ENCODE measurements at places on chromosomes 5 and 9.

GRCh38 chr5:53001541-53001940 lies 12.4 kb downstream of the ITGA2 start:
- no peak for DNase-seq

GRCh38 chr5:675871-676698 lies 17.1 kb downstream of the TPPP start:
- DNase-seq = no peak

- peak; percentile 73 for DNase-seq
Measured at GRCh38 chr9:112074250-112075008, 100.7 kb downstream of the SUSD1 start.

DNA sequence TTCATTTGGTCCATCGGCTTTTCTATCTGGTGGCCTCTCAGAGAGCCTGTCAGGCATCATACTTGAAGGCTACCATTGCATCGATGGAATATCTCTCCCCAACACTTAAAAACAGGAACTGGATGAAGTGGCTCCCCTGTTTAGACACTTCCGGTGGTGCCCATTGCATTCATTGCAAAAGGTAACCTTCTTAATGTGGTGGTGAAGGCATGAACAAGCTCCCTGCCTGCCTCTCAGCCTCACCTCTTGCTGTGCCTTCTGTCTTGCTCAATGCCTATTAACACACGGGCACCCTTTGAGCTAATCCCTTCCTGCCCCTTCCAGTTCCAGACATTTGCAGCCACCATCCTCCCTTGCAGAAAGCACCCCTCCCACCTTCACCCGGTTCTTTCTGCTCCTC lies 233.1 kb upstream of the MSX2 start:
- DNase-seq = no peak

DNA sequence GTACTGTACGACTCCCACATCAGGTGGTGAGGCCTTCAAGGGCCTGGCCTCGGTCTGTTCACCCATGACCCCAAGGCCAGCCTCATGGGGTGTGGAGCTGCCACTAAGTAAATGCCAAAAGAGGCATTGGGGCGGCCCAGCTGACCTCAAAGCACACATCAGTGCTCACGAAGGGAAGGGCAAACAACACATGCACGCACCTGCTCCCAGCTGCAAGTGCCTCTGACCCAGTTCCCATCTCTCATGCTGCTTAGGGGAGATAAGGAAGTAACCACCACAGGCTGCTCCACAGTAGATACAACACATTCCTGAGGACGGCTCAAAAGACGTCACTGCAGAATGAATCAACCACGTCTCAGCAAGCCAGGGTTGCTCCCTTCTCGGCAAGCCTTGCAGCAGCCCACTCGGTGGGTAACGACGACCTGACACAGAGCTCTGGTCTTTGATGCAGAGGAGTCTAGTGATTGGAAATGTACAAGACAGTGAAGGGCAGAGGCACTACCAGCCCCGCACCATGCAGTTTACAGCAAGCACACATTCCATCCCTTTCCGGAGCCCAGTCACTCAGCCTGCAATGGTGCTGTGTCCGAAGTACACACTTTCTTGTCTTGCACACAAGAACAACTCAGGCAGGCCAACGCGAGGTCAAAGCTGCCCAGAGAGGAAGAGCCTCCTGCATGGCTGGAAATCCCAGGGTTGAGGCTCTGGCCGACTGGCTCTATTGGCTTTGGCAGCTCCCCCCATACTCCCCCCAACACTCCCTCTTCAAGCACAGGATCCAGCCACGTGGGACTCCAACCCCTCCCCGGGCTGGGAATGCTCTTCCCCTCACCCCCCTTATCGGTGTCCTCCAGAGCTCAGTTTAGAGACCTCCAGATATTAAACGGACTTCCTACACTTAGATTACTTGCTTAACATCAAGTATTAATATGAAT lies 31.8 kb downstream of the FABP6 start:
- DNase-seq = no peak

DNA sequence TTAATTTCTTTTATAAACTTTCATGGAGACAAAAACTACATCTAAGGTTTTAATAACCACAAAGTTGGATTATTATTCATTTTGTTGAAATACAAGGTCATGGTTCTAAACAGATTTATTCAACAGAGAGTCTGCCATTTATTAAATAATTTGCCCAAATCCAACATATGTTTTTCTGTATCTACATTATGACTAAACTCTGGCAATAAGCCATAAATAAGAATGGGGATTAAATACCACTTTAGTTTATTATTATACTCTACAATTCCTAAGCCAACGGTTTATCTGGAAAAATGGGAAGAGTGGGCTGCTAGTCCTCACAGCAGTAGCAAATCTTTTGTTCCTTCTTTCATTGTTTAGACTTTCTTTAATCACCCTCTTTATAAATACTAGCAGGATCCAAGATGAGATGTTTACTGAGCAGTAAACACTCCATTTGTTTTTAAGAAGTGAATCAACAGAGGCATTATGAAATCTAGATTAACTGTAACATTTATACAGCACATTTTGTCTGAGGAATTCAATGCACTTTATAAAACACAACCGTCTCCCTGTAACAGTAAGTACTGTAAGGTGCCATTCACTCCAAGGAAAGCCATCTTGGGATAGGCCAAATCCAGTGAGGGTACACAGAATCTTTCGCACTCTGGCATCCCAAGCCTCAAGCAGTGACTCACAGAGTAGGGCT lies 89.7 kb downstream of the DROSHA start:
- no peak for DNase-seq

GRCh38 chr9:76342858-76343257 lies 51.4 kb downstream of the RFK start:
- no peak for DNase-seq

- no peak for DNase-seq
Measured at GRCh38 chr5:136053336-136054141, 24.8 kb downstream of the TGFBI start.

DNA sequence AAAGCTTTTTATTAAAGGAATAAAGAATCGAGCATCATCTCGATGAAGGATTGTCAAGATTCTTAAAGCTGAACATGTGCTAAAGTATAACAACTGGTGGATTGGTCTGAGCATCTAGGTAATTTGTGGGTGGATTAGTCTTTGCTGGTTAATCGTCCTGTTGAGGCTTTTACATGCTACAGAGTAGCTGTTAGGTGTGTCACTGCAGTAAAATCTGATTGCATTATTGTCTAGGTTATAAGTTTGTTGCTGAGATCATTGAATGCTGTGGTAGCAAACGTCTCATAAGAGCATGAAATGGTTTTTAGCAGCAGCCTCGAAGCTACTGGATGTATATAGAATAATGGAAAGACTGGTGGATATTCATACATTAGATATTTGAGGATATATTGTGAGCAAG lies 7.2 kb downstream of the FBXO38 start:
- DNase-seq = no peak

All from activated CD4-positive, alpha-beta T cell treated with anti-CD3 and anti-CD28 coated beads, Interleukin-2, Interleukin-4, amounts not matched to agents 100 ng/mL and 50 ng/mL, durations not matched to agents 16 hours and 8 hours (primary cell).